ENCODE measurements at places on chromosomes 13 and 19.

DNA sequence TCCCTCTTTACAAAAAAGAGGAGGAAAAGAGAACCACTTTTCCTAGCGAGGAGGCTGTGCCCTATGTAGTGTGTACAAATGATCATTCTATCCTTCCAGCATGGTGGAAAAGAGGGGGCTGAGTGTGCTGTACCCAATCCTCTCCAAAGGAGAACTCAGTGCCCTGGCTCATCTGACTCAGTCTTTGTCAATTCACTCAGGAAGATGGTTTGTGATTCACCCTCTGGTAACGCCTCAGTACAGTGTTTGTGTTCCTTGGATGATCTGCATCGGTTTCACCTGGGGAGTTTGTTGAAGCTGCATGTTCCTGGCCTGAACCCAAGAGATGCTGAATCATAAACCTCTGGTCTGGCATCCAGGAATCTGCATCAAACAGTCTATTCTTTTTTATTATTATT lies 18.3 kb upstream of the ENOX1 start:
- no peak for DNase-seq

- DNase-seq = no peak
These were observed 16.3 kb upstream of the RNASEH2B start for GRCh38 chr13:50893211-50893852.

- DNase-seq = no peak
These were observed 20.7 kb upstream of the OLFM4 start for GRCh38 chr13:53007872-53008271.

DNA sequence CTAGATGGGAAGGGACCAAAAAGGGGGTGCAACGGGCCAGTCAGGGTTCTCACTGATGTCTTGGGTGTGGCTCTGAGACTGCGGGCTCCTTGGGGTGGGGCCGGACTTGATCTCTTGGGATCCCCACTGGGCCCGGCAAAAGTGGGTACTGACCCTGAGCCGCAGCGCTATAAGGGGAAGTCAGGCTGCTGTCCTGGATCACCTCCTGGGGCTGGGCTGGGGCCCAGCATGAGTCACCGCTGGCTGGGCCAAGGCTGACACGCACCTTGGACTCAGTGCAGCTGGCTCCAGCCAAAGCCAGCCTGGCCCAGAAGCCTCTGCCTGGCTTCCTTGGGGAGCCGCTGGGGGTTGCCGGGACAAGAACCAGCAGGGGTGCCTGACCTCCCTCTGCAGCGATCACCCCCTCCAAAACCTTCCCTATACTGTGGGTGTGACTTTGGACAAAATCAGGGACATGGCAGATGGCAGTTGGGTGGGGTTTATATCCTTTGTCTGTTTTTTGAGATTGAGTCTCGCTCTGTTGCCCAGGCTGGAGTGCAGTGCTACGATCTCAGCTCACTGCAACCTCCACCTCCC lies 617 bp upstream of the IQCN start:
- DNase-seq = peak; percentile 54
